CD4-positive, alpha-beta T cell treated with Interleukin-4 for 1 hour (primary cell): ENCODE measurements at places on chromosomes 11 and 22.
A peak's percentile ranks its signal among the peaks of the same experiment; 100 is the strongest.

- no peak for DNase-seq
Observed at GRCh38 chr22:31840585-31840984, 86.8 kb downstream of the DEPDC5 start.

DNA sequence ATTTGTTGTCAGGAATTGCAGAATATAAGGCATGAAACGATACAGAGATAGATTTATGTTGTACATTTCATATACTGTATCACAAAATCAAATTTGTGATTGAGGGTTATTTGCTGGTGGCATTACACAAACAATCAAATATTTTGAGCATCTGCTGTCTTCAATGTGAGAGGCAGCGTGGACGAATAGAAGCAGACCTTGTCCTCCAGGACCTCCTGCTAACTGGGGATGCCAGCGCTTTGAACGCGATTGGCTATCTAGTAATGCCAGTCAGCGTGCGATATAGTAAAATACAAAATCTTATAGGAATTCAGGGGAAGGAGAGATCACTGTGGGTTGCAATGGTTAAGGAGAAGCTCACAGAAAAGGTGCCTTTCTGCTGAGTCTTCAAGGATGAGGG, 631 bp upstream of the SNX19 start:
- DNase-seq: no peak

GRCh38 chr22:36659762-36660509, 43.6 kb downstream of the CACNG2 start:
- peak; percentile 56 for DNase-seq

GRCh38 chr11:57116654-57117053, 65.1 kb upstream of the LRRC55 start:
- no peak for DNase-seq

DNA sequence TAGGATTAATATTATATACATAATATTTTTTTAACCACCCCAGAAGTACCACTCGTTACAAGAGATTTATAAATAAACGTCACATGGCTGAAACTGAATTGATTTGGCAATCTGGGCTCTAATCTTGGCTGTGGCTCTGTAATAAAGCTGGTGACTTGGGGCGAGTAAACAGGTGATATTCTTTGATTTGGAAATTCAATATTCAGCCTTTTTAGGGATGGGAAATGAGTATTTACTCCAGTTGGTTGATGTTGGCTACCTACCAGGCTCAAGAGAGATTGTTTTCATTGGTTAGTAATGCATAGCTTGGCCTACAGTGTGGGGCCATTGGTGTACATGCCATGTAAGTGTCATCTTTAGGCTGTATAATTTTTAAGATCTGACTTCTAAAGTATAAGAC, 117.7 kb upstream of the SORL1-AS1 start:
- DNase-seq: no peak

DNA sequence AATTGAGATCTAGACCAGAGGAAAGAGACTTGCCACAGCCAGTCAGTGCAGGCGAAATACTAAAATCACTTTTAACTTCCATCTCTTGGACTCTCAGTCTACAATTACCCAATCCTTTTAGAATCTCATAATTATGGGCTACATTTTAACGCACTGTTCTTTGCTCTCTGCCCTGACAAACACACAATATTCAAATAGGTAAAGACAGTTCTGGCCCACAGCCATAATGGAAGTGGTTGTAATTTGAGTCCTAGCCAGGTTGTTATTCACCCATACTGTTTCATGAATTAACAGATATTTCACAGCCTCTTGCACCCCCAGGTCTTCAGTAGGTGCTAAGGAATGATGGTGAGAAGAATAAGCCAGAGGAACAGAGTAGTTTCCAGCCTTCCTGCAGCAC, 830 bp downstream of the C11orf97 start:
- DNase-seq: no peak

- no peak for DNase-seq
Observed at GRCh38 chr11:10978198-10978597, 120.3 kb upstream of the ZBED5 start.
